Activated gamma-delta T cell treated with anti-CD3 and anti-CD28 coated beads, Interleukin-2, amount 50 U/mL, for 16 hours (primary cell): ENCODE measurements at places on chromosomes 5 and 9.

DNA sequence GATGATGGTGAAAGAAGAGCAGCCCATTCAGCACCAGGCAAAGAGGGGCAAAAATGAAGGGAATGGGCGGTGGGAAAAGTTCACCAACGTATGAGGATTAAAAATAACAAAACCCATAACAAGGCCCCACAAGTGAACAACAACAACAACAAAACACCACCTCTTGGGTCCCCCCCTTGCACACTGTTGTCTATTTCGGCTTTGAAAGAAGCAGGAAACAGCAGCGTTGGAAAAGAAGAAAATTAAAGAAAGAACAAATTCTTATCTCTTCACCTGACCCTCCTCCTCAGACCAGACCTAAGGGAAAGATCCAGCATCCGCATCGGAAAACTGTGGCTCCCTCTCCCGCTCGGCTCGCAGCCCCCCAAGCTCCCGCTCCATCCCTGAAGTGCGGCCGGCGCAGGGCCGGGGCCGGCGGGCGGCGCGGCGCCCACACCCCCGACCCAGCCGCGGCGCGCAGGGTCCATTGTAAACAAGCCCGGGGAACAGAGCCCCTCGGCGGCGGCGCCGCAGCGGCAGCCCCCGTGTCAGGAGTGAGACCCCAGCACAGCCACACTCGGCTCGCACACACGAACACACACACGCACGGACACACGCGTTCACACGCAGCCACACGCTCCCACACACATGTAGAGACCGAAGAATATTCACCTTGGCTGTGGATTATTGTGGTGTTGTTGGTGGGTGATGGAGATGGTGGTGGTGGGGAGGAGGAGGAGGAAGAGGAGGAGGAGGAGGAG, 535 bp downstream of the RFX3 start:
- DNase-seq: no peak

DNA sequence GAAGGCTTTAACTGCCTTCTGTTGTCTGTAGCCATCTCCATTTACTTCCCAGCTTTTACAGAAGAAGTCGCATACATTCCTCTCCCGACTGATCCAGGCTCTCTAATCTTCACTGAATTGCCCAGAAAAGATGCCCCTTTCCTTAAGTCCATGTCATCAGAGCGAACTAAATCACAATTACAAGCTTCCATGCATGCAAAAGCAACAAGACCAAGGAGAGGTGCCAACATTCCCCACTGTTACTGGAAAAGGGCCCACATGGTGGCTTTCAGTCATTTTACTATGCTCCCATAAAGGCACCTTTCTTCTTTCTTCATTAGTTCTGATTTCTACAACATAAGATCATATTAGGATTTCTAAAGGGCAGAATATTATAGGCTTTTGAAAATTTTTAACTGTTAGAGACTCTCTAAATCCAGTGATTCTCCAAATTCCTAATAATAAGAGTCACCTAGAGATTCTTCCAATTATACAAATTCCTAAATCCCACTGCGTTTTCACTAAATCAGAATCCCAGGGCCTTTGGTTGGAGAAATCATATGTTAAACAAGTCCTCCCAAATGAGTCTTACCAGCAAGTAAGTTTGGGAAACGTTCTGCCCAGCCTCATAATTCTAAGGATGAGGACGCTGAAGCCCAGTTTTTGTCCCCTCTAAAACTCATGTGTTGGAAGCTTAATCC, 17.0 kb upstream of the ZFR start:
- no peak for DNase-seq

DNA sequence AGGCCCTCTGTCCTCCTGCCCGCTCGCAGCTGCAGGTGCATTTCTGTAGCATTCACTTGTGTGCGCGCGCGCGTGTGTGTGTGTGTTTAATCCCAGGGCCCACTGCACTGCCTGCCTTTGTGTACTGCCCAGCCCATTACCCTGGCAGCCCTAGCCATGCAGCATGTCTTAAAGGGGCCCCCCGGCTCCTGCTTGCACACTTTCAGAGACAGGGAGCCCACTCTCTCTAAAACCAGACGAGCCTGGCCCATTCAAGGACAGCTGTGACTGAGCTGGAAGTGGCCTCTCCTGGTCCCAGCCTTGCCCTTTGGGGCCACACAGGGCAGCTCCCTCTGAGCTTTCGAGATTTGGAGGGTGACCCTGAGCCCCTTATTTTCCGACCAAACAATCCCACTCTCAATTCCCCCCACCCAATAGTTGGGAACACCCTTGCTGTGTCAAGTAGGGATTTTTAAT, 98.9 kb downstream of the DAB2IP start:
- DNase-seq: no peak

GRCh38 chr9:101275769-101276250, 109.0 kb downstream of the BAAT start:
- no peak for DNase-seq

GRCh38 chr9:6787793-6788161, 30.0 kb downstream of the KDM4C start:
- DNase-seq: no peak
